NCI-H524 treated with DMSO at 0.1 percent for 48 hours (cell line): ENCODE measurements at places on chromosomes 2 and 18.

DNA sequence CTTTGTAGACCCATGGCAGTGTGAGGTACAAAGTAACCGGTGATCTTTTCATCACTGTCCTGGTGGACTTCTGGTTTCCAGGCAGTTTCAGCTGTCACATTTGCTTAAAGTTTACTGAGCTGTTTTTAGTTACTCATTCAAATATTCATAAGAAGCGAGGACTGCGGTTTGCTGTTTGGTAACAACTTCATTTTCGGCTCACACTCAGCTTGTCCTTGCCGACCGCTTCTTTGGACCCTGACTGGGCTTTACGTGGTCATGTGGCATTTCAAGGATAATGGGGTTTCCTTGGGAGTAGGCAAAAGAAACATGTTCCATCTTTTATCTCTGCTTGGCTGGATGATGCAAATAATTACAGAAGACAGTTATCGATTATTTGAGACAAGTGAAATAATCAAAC, 350.7 kb downstream of the PAX3 start:
- no peak for DNase-seq

DNA sequence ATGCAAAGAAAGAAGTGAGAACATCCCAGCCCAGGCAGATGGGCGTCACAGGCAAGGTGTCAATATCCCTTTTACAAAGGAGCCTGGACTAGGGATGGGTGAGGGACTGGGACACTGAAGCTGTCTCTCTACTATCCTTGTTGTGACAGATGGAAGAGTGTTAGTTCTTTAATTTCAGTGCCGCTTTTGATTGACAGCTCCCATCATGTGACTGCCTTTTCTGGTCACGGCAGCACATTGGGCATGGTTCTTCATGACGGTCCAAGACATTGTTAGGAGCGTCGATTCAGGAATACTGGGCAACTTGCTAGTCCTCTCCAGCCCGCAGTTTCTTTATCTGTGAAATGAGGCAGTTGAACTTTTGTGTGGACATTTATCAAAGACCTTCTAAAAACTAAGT, 42.4 kb upstream of the KIF5C start:
- no peak for DNase-seq

DNA sequence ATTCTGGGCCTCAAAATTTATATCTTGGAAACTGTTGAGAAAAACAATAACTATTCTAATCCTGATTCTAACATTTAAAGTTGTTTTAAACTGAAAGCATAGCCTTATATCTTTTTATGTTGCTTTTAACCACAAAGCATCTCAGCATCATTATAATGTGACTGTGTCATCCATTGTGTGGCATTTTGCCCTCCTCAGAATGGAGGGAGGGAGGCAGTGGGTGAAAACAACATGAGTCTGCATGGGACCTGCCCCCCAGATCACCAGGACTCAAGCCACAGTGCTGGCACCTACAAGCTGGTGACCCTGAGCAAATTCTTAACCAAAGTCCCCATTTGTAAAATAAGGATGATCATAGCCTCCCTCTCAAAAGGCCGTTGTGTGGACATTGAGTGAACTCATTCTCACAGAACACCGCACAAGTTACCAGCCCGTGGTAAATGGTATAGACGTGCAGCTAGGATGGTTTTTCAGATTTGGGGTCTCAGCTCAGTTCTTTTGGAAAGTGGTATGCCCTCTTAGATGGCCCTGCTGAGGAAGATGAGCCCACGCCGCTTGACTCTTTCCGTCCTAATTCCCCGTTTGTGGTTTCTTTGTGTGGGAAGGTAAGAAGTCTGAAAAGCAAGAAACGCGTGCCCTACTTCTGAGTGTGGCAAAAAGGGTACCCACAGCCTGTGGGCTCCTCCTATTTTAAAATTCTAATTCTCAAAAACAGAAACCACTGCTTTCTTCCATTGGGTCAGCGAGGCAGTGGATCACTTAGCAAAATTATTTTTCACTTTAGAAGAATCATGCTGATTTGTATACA, 305.0 kb upstream of the ID2 start:
- DNase-seq: no peak

DNA sequence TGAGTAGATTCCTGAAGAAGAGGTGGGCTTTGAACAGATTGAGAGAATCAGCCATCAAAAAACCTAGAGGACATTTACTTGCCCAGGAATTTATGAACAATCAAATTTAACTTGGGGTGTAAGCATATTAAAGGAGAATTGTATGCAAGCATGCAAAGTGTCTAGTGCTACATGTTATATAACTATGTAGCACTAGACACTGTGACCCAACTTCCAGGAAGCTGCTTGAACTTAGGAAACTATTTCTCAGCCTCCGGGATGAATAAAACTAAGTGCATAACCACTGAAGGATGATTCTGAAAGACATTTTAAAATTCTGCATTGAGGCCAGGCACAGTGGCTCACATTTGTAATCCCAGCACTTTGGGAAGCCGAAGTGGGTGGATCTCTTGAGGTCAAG, 12.4 kb downstream of the MFF start:
- no peak for DNase-seq

DNA sequence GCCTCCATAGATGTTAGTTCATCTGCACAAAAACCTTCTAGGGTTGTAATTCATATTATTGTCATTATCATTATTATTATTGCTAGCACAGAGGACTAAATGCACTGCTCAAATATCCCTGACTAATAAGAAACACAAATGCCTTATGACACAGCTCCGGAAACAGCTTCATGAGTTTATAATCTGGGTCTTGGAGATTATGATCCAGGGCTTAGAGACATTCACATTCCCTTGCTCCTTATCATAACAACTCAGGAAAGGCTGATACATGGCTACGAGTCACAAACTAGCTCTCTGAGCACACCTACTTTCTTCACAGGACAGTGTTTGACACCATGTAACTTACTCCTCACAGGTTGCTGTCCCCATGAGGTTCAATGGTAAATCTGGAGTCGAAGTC, 102.2 kb upstream of the TTC39C start:
- DNase-seq: no peak

- no peak for DNase-seq
Observed at GRCh38 chr2:3222636-3223035, 155.0 kb downstream of the EIPR1 start.

GRCh38 chr2:9937258-9937657, 14.2 kb upstream of the GRHL1 start:
- DNase-seq: no peak

GRCh38 chr2:102235491-102235890, 48.7 kb downstream of the IL1RL2 start:
- DNase-seq: no peak

DNA sequence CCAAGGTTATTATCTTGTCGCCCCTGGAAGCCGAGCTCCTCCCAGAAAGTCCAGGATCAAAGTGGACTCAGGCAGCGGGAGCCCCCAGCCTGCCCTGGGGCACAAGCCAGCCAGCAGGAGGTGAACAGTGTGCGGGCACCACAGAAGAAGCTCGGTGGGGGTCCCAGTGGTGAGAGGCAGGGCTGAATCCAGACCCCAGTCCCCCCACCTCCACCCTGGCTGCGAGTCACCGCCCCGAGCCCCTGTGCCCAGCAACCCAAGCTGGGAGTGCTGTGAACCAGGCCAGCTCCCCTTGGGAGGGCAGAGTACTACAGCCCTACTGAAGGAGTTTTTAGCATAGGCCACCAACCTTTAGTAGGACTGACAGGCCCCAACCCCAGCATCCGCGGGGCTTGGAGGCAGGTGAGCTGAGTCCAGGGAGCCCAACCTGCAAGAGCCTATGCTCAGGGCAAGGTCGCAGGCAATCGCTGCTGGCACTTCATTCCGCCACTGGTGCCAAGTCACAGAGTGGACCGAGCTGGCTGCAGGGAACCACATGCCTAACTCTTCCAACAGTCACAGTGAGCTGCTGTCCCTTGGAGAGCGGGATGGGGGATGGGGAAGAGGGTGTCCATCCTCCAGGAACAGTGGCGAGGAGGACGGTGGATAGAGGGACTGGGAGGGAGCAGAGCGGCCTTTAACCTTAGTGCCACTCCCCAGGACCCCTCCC, 3.0 kb downstream of the PIEZO2 start:
- DNase-seq: no peak

- no peak for DNase-seq
Observed at GRCh38 chr18:13207294-13207693, 11.3 kb upstream of the LDLRAD4 start.
